IMR-90 (cell line): ENCODE measurements at places on chromosomes 7 and 10. TPM values are rescaled to one million over a fixed set of nuclear protein-coding genes. Genes with fewer than 3 reads are reported as not detected.

Gene LEP
- not detected in 2 replicates for total RNA-seq

Gene STK32C
- 5.0 TPM in 2 replicates for total RNA-seq

Gene FEZF1
- not detected in 2 replicates for total RNA-seq

Gene ZPBP
- not detected in 2 replicates for total RNA-seq

Gene ZC3HAV1L
- 4.5 and 4.7 TPM in 2 replicates for total RNA-seq

Gene CALCR
- not detected in 2 replicates for total RNA-seq

Gene VGF
- total RNA-seq: 0.18 and 0.28 TPM in 2 replicates

Gene PILRA
- not detected in 2 replicates for total RNA-seq

Gene FHIP2A
- 16.5 and 21.7 TPM in 2 replicates for total RNA-seq

Gene RAMP3
- total RNA-seq: not detected in 2 replicates

Gene SNCG
- 10.6 and 11.9 TPM in 2 replicates for total RNA-seq

Gene AKR1C8
- not detected in 2 replicates for total RNA-seq

Gene JAZF1
- total RNA-seq: 8.4 and 12.2 TPM in 2 replicates

Gene NPFFR1
- not detected in 2 replicates for total RNA-seq

Gene NUDT1
- 36.1 and 49.1 TPM in 2 replicates for total RNA-seq

Gene DGKI
- total RNA-seq: 15.3 and 15.8 TPM in 2 replicates

Gene OPN1SW
- not detected in 2 replicates for total RNA-seq

Gene SPDYE2B
- not detected in 2 replicates for total RNA-seq

Gene WNT2
- 1.4 and 1.8 TPM in 2 replicates for total RNA-seq

Gene CYP3A7
- not detected in 2 replicates for total RNA-seq

Gene MYL10
- total RNA-seq: not detected in 2 replicates

Gene VDAC2
- 122 and 169 TPM in 2 replicates for total RNA-seq

Gene SEMA3C
- 97.1 and 116 TPM in 2 replicates for total RNA-seq

Gene AOC1
- not detected in 2 replicates for total RNA-seq

Gene OR2A42
- total RNA-seq: not detected in 2 replicates

Gene KLF14
- not detected in 2 replicates for total RNA-seq

Gene ZMIZ2
- 2.8 and 3.0 TPM in 2 replicates for total RNA-seq

Gene SCART1
- 0.28 and 0.54 TPM in 2 replicates for total RNA-seq

Gene FAM131B
- 2.5 and 3.4 TPM in 2 replicates for total RNA-seq

Gene ADAM22
- total RNA-seq: under 0.01 and 0.18 TPM in 2 replicates

Gene DEPP1
- 11.7 and 13.6 TPM in 2 replicates for total RNA-seq

Gene CDHR1
- not detected in 2 replicates for total RNA-seq

Gene SEMA3A
- 187 and 213 TPM in 2 replicates for total RNA-seq

Gene TLX1
- not detected in 2 replicates for total RNA-seq

Gene OR6V1
- not detected in 2 replicates for total RNA-seq

Gene HOXA3
- total RNA-seq: 0.83 and 0.90 TPM in 2 replicates
